ENCODE measurements at places on chromosomes 7 and 10.
A peak's percentile ranks its signal among the peaks of the same experiment; 100 is the strongest.

DNA sequence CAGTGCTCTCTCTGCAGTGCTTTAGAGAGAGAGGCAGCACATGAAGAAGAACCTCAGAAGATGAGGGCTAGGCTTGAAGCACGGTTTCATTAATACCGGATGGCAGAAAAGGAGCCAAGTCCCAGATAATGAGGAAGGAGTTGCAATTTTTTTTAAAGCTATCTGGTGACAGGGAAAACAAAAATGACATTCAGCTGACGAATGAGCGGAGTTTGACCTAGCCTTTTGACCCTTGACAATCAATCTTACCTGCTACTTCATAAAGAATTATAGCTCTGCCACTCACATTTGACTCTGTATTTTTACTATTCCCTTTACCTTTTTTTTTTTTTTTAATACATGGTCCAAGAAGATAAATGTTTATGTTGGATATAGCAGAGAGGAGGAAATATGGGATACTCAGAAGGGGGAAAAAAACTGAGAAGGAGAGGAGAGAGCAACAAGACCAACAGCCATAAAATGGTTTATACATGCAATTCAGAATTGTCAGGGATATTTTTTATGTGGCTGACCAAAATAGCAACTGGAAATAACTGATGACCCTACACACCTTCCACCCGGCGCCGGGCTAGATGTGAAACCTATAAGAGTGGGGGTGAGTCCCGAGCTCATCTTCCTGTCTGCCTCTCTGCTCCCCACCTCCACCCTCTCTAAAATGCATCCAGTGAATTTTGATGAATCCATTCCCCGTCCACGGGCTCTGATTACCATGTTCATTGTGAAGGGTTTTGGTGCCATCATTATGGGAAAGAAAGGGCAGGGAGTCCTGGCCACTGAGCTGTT is 274.4 kb upstream of the YAE1 start:
- no peak for DNase-seq

GRCh38 chr10:10788761-10789160 is 228.9 kb upstream of the CELF2 start:
- DNase-seq = no peak

DNA sequence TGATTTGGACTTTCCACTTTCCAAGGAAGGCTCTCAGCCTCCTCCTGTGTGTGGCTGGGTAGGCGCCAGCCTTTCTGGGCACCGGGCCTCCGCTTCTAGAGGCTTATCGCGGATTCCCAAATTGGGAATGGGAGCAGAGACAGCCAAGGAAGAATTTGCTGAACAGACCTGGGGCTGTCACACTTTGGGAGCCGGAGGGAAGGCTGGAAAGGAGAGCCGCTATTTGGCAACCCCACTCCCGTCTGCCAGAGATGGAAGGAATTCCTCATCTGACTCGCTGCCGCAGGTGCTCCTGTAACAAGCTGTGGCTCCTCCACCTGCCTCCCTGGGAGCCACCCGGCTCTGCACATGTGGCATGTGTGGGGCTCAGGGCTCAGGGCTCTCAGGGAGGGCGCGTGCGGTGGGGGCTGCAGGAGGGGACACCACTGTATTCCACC is 50.8 kb upstream of the ECHDC3 start:
- DNase-seq = no peak

DNA sequence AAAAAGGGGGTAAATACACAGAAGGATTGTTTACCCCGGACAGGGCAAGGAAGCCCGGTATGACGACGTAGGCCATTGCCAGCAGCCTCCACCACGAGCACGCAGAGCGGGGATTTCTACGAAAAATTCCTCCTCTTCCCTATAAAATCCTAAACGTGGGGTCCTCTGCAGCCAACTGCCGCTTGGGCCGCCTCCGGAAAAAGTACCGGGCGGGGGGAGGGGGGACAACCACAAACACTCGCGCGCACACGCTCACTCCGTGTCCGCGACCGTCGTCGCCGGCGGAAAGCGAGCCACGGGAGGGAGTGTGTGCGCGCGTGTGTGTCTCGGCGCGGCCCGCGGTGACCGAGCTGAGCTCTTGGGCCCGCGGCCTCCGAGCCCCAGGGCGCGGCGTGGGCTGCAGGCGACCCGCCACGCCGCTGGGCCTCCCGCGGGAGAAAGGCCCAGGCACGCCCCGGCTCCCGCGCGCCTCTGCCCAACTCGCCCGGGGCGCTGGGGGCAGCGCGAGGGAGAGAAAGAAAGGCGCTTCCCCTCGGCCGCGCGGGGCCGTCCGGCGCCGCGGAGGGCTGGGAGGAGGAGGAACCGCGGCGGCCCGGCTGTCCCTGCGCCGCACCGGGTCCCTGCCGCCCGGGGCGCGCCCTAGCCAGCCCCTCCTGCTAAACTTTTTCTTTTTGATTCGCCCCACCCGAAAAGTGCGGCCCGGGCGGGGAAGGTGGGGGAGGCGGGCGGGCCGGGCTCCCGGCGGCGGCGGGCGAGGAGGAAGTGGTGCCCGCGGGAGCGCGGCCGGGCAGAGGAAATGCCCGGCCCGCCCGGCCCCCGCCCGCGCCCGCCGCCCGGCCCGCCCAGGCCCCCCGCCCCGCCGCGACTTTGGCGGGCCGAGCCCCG is 1.5 kb downstream of the CTBP2 start:
- peak; percentile 87 for DNase-seq

DNA sequence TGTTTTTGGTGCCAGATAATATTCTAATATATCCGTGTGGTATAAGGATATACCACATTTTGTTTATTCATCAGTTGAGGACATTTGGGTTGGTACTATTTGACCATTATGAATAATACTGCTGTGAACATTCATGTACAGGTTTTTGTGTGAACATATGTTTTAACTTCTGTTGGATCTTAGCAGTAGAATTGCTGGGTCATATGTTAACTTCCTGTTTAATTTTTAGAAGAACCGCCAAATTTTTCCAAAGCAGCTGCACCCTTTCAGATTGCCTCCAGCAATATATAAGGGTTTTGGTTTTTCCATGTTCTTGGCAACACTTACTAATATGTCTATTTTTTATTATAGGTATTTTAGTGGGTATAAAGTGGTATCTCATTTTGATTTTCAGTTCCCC is 22.8 kb downstream of the VPS26A start:
- peak; percentile 19 for DNase-seq

DNA sequence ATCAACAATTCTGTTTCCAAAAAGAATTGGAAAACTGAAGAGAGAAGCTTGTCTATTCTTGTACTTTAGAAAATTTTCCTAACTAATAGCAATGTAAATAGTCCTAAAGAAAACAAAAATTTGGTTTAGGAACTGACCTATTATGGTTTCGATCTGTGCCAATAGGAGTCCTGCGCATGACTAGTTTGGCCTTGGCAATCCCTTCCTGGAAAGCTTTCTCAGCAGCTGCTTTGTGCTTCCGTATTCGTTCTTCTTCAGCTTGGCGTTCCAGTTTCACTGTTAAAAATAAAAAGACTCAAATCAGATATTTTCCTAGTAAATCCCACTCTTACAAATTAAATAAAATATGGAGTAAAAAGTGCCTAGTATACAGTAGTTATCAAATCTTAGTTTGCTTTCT is 36.6 kb downstream of the FZD9 start:
- no peak for DNase-seq

DNA sequence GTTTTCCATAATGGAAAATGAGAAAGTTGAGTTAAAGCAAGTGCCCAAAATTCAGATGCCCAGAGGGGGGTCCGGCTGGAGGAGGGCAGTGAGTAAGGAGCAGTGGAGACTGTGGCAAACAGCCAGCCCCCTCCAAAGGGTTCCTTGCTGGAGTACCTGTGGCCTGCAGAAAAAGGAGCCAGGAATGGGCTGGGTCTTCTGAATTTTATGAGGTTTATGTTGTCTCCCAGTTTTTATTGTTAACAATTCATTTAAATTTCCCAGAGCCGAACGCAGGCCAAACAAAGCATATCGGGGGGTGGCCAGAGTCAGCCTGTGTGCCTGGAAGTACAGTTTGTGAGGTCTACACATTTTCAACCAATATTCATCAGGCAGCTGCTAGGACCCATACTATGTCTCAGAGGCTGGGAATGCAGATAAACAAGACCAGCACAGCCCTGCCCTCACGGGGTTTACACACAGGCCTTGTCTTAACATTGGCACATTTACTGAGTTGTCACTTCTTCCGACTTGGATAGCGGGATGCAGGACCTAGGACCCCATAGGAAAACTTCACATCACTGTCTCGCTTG is 12.9 kb upstream of the CSGALNACT2 start:
- no peak for DNase-seq

- no peak for DNase-seq
Observed at GRCh38 chr7:113636727-113637421, 281.9 kb downstream of the PPP1R3A start.

DNA sequence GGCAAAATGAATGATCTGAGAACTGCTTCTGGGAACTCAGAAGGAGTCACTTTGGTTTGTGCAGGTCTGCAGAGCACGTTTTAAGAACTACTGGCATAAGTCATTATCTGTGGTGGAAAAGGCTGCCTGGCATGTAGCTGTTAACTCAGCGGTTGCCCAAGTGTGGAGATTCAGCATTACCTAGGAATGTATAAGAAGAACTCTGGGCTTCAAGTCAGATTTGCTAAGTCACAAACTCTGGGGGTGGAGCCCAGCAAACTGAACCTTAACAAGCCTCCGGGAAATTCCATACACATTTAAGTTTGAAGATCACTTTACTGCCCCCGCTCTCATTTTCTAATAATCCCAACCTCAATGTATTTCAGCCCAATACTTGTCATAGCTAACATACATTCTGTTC is 31.1 kb downstream of the PLXDC2 start:
- DNase-seq = peak; percentile 21

DNA sequence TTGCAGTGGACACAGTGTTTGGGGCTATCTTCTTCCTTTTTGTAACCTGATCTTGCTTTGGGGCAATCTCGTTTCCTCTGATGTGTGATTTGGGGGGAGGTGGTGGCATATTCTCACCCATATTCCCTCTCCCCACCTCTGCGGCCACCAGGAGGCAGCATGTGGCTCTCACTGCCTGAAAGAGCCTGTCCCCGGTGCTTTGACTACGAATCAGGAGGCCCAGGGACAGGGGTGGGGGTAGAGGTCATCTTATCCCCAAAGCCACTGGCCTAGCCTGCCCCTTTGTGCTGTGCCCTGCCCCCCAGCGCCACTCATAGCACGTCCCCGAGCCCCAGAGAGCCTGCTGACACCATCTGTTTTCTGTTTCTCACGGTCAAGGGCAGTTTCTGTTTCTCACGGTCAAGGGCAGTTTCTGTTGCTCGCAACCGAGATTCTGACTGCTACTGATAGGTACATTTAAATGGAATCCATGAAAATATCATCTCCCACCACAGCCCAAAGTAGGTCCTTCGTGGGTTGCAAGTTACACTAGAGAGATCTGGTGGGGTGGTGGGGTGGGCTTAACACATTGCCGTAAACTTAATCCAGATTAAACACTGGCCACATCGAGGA is 28.2 kb downstream of the PHYH start:
- DNase-seq = peak; percentile 24
